NCI-H2029 treated with DMSO at 0.1 percent for 48 hours (cell line): ENCODE measurements at places on chromosomes 3 and 15.

DNA sequence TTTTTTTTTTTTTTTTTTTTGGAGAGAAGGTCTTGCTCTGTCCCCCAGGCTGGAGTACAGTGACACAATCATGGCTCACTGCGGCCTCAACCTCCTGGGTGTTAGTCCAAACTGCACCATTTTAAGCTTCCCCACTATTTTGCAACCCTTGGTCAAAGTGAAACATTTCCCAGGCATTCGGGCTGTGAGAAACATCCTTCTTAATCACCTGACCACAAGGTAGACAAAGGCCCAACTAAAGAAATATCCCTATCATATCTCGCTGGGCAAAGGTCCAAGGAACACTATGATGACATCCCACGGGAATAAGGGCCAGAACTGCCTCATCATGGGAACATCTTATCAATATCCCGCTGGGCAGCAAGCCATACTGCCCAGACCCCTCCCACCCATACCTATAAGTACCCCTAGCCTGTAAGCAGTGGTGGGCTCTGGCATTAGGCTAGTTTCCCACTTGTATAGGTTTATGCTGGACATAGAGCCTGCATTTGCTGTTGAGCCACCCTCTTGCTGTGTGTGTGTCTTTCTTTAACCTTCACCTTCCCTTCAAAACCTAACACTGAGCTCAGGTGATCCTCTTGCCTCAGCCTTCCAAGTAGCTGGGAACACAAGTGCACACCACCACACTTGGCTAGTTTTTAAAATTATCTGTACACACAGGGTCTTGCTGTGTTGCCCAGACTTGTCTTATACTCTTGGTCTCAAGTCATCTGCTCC is 95.2 kb downstream of the SEMA5B start:
- DNase-seq: no peak

- no peak for DNase-seq
Measured at GRCh38 chr3:44525060-44525459, 29.9 kb upstream of the ZKSCAN7 start.

GRCh38 chr3:42547401-42547945 is 34.3 kb downstream of the SEC22C start:
- peak; percentile 56 for DNase-seq

DNA sequence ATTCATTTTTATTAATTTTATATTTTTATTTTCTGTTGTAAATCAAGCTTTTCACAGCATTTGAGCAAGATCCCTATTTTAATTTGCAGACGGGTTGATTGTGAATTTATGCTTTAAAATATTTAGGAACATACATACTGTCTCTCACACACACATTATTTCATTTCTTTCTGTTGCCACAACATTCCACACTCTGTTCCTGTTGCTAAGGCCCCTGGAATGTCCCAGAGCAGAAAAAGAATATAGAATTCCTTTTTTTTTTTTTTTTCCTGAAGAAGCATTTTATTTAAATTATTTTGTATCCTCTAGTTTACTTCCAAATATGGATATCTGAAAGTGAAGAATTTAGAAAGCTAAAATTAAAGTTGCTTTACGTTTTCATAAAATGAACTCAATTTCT is 36.8 kb upstream of the SCAANT1 start:
- no peak for DNase-seq

DNA sequence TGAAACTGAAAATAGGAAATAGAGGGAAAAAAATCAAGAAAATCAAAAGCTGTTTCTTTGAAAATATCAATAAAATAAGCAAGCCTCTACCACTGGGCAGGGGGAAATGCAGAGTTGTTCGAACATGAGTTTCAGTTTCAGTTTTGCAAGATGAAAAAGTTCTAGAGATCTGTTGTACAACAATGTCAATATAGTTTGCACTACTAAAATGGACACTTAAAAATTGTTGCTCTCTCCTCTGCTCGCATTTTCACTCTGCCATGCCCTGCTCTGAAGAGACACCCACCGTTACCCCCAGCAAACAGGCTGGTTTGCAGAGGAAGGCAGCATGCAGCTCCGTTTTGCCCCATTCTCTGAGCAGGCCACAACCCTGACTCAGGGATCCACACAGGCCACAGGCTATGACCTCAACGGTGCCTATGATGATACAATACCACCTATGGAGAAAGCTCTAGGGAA is 64.5 kb downstream of the ZNF148 start:
- DNase-seq: no peak

- DNase-seq: no peak
Measured at GRCh38 chr3:159174715-159175692, 373.1 kb downstream of the MFSD1 start.

GRCh38 chr3:13102386-13103345 is 29.4 kb upstream of the IQSEC1 start:
- no peak for DNase-seq

DNA sequence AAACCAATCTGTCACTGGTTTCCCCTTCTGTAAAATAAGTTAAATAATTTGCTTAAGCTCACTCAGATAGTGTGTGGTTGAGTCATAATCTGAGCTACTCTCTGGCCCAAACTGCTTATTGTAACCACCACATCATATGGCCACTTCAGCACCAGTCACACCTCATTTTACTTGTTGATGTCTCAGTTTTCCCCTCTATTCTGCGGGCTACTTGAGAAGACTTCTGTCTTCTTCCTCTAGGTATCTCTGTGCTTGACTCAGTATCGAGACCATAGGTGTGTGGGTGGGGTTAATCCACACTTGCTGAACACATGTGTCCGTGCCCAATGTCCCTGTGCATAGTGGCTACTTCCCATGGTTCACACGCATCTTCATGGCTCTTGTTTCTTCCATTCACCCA is 32.9 kb downstream of the CRYGS start:
- DNase-seq: no peak

DNA sequence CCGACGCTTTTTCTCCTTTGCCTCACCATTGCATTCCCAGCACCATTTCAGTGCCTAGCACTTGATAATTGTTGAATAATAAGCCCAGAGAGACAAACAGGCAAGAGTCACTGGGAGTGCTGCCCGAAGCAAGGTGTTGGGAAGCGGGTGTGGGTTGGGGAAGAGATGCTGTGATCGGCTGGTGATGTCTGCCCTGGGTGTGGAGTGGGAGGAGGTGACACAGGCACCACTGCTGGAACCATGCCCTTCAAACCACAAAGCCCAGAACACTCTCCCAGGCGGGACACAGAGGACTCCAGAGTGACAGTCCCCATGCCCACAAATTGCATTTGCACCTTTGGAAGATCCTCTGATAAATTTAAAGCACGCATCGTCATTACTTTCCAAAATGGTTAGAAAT is 148.2 kb downstream of the CHSY1 start:
- no peak for DNase-seq

DNA sequence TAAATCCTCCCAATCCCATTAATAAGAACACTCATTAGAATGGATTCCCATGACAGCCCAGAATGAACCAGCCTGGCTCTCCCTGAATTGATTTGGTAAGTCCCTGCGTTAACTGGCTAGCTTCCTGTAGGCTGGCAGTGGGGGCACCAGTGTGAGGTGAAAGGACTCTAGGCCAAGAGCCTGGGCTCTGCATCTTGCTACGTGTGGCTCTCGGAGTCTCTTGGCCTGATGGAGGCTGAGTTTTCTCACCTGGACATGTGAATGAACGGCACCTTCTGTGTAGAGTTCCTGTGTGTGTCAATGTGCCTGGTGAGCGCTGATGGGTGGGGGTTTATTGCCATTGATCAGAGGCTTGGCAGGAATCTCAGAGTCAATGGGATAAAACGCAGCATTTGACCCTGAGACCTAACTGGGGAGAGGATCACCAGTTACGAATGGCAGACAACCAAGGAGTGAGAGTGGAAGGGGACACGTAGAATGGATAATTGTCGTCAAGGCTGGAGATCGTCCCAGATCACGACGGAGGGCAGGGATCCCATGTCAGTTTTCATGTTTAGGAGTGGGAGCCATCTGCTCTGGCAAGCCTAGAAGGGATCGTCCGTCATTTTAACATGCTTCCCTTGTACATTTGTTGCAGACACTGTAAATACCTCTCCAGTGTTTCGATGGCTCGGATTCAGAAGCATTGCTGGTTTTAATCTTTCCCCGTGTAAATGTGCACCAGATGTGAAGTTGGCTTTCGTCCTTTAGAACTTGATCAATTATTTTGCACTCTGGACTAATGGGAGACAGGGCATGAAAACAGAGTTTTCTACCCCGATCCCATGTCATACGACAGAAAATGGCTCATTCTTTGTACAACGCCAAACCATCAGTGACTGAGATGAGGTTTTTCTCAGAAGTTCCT is 9.0 kb upstream of the KLF13 start:
- DNase-seq: no peak

DNA sequence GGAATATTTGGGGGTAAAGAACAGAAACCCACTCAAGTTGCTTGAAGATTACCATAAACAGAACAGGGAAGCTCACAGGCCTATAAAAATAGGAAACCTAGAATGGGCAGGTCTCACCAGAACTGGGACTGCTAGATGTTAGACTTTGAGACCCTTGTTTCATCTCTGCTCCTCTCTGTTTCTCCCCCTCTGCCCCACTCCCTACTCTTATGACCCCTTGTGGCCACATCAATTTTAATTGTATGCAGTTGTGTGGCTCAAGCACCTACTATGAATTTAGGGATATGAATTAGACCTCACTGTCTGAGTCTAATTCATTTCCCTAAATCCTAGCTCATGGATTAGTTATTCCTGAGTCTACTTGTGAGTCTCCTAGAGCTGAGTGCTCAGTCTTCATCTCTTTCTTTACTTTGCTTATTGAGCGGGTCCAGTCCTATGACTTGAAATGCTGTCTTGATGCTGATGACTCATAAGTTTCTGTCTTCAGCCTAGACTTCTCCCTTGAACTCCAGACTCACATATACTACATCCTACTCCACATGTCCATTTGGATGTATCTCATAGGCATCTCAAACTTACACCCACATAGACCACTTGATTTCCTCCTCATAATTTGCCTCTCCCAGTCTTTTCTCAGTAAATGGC is 78.7 kb downstream of the ITPR1 start:
- no peak for DNase-seq

- no peak for DNase-seq
Measured at GRCh38 chr15:45704329-45705249, 69.8 kb downstream of the SQOR start.

- no peak for DNase-seq
Measured at GRCh38 chr3:50633230-50633790, 16.4 kb downstream of the MAPKAPK3 start.

- no peak for DNase-seq
Measured at GRCh38 chr15:82143390-82144385, 97.9 kb upstream of the MEX3B start.

DNA sequence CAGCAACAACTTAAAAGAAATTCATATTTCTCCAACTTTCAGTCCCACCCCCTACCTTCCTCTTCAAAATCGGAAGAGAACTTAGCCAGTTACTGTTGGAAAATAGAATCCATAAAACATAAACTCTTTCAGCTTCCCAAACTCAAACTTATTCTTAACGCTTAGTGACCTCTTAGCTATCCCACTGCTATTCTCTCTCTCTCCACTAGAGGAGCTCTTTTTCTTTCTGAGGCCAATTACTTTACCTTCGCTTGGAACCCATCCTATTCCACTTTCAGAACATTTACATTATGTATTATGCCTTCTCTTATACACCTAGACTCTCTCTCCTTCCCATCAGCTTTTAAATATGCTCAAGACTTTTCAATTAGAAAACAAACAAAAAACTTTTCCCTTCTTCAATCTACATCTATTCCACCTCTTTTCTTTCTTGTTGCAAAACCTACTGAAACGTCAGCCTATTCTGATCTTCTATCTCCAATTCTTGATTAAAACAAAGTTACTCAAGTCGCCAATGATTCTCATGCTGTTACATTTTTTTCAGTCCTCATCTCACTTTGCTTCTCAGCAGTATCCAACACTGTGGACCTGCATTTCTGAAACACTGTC is 13.4 kb upstream of the GHSR start:
- DNase-seq: peak; percentile 68

DNA sequence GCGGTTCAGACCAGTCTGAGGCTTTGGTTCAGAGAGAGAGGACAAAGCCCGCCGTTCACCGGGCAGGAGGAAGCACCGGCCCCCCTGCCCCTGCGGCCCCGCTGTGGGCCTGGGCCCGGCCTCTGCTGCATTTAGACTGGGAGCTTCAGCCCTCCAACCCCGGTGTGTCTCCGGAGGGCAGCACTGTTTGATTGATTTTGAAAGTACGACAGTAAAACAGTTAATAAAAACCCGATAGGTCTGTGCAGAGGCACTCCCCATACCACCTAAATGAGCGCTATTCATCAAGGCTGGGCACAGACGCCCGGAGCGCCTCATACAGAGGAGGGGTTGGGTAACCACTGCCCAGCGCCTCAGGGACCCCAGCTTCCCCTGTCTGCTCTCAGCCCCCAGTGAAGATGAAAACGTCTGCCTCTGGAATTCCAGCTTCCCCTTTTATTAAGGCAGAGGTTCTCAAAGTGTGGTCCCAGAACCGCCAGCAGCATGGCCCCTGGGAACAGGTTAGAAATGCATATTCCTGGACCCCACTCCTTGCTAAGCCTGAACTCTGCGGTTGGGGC is 256.7 kb upstream of the TLE3 start:
- DNase-seq: no peak

- peak; percentile 29 for DNase-seq
Measured at GRCh38 chr15:70091726-70092463, 5.8 kb downstream of the TLE3 start.

- no peak for DNase-seq
Measured at GRCh38 chr3:45907769-45908705, 21.7 kb downstream of the CCR9 start.

DNA sequence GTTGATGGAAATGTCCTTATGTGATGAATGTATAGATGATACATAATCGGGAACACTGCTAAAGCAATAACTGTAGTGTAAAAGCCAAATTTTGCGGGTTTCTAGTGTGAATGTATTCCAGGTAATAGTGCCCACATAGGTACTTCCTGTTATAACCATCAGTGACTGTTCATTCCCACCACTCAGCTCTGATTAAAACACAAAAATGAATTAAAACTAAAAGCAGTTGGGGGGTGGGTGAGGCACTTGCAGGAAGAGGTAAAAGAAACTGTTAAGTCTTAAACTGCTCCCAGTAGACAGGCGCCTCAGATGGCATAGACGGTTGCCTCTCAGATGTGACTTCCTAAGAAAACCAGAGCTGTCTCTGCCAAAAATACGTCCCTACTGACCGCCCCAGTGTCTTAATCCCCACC is 893 bp upstream of the MTHFS start:
- no peak for DNase-seq

DNA sequence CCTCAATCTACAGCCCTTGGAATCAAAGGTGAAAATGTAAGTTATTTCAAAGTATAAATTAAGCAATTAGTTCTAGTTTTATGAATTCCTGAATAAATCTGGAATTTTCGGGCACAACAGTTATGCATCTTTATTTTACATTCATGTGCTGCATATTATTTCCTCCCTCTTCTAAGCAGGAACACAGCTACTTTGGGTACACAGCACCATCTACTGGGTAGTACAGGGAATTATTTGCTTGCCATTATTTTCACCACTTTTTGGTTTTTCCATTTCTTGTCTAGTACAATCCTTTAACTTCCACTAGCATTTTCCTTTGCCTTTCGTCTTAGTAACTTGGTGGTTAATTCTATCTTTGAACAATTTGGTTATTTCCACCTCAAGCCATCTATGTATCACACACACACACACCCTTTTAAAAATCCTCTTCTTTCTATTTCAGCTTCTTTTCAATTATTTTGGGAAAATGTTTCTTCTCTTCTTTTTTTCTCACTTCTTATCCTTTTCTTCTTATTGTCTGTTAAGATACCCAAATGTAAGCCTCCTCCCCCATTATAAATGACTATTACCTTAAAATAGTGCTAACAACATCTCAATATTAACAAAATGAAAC is 451.0 kb downstream of the MFSD1 start:
- DNase-seq: no peak
